Stimulated activated CD8-positive, alpha-beta memory T cell treated with anti-CD3 and anti-CD28 coated beads, Interleukin-4, amount 100 ng/mL, for 4 hours (primary cell): ENCODE measurements at places on chromosomes 12 and 14.

GRCh38 chr12:122858171-122858570 is 22.9 kb downstream of the HIP1R start:
- no peak for DNase-seq

DNA sequence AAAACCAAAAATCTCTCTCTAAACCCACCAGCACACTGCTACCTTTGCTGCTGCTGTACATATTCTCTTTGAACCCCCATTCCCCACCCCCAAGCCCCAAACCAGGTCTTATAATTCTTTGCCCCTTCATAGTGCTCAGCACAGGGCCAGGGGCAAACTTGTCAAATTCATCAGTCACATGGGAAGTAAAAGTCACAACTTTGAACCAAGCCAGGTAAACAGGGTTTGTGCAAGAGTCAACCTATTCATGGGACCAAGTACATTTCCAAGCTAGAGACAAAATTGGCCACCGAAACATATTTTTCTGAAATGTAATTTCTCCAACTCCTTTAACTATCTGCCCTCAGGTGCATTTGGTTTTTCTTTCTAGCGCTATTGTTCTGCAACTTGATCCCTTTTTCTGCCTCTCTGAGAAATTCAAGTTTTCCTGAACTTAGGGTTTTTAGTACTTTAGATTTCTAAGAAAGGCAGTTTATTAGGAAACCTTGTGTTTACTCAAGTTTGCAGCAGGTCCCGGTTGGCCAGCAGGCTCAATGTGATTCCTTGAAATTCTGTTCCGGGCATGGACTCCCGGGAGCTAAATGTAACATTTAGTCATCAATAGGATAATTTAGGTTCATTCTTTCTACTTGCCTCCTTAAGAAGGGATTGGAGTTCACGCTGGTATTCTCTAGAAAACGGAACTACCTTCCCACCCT is 230.5 kb downstream of the EFCAB11 start:
- no peak for DNase-seq

DNA sequence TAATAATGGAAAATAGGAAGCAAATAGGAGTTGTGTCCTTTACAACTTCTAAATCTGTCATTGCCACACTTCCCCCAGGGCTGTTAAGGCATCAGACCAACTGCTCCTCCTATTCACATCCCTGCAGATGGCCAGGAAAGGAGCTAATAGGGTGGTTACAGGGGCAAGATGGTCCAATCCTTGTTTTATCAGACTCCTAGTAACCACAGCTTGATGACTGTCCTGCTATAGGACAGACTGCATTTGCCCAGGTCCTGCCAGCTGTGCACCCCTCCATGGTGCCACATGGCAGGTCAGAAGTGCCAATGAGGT is 10.9 kb upstream of the KRT2 start:
- no peak for DNase-seq

GRCh38 chr12:23049180-23049579 is 424.2 kb downstream of the ETNK1 start:
- no peak for DNase-seq

- DNase-seq: no peak
Observed at GRCh38 chr12:10048526-10048925, 18.0 kb downstream of the CLEC9A start.

DNA sequence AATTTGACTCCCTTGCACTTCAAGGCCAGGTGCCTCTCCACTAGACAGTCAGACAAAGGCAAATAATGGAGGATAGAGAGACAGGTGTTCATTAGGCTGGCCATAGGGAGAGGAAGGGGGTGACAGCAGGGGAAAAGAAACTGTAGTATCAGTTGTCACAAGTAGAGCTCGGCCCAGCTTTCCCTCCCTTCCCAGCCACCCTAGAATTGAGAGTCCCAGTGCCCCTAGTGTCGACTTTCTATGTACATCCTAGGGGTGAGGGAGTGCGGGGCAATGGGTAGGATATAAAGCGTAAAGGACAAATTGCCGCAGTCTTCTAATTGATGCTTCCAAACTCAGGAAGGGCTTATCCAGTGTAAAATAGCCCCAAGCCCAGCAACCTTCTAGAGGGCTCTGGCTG is 39.0 kb downstream of the BAZ2A start:
- no peak for DNase-seq

DNA sequence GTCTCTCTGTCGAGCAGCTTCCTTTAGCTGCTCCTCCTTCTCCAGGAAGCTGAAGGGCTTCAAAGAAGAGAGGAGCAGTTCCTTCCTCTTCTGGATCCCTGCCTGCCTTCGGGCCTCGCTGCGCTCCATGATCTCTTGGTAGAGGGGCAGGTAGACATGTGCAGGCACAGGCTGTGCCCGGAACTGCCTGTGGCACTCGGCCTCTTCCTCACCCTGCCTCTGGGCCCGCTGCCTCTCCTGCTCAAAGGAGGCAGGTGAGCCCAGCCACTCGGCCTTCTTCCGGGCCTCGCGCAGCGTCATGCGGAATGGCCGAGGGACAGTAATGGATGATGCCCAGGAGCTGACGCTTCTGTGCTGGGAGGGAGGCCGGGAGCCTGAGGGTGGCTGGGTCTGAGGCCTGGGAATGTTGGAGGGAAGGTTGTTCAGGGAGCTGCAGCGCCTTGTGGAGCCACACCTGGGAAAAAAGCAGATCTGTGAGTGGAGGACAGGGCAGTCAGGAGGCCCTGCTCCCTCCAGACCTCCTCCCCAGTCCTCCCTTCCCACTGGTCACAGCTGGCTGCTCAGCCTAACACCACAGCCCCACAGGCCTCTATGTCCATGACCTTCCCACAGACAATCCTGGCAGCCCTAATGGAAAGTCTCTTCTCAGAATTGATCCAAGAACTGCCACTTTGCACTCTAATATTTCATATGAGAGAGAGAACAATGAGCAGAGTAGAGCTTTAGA is 5.3 kb downstream of the FAM161B start:
- DNase-seq: no peak

DNA sequence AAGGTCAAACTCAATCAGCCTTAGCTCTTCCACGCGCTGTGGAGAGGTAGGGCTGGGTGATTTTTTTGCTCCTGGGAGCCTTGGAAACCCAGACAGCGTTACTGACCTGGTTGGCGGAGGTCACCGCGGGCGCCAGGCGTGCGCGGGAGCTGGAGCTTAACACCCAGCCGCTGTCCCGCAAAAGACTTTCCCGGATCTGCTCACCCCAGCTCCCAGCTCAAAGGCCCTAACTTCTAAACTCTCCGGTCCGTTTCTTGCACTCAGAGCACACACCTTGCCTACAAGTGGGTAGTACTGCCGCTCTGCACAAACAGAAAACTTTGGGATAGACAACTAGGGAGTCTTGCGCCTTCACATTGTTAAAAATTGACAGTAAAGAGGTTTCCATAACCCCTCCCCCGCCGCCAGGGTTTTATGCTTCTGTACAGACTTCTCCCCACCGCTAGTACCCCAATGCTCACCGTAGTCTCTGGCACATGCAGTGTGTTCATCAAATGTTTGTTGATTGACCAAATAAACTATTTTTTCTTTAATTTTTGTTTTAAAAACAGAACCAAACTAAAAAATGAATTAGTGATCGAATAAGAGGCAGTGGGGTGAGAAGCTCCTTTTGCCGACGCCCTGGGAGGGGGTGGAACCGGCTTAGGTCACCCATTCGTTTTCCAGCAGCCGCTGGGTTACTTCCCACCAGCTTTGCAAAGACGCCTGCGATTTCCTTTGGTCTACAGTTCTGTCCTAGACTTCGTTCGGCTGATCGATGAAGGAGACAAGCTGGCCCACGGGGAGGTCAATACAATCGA is 12.7 kb upstream of the TBX3 start:
- no peak for DNase-seq

DNA sequence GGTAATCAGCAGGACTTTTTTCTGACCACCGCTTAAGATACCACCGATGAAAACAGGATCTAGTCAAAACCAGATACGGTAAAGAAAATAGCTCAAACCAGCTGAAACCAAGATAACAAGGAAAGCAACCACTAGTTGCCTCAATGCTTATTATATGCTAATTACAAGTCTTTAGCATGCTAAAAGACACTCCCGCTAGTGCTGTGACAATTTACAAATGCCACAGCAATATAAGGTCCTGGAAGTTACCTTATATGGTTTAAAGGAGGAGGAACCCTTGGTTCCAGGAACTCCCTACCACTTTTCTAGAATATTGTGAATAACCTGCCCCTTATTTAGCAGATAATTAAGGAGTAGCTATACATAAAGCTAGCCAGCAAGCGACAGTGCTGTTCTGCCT is 976.4 kb upstream of the SEL1L start:
- DNase-seq: no peak

DNA sequence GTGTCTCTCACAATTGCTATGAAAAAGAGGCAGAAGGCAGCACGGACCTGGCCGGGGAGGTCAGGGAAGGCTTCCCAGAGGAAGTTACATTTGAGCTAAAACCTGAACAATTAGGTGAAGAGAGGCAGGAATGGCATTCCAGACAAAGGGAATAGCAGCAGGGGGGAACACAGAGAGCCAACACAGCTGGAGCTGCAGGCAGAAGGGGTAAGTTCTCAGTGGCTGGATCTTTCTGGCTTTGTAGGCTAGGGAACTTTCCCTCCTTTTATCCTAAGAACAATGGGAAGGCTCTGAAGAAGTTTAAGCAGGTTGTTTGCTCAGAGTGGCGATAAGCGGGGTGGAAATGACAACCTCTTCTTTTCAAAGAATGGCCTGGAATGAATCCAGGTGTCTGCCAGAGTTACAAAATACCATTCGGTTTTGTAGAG is 100.0 kb downstream of the PRIMA1 start:
- DNase-seq: no peak

GRCh38 chr12:41585784-41586183 is 397.7 kb downstream of the PDZRN4 start:
- DNase-seq: no peak

GRCh38 chr12:20440408-20440807 is 72.1 kb downstream of the PDE3A start:
- DNase-seq: no peak

- no peak for DNase-seq
Observed at GRCh38 chr12:129190827-129191226, 337.5 kb downstream of the GLT1D1 start.

DNA sequence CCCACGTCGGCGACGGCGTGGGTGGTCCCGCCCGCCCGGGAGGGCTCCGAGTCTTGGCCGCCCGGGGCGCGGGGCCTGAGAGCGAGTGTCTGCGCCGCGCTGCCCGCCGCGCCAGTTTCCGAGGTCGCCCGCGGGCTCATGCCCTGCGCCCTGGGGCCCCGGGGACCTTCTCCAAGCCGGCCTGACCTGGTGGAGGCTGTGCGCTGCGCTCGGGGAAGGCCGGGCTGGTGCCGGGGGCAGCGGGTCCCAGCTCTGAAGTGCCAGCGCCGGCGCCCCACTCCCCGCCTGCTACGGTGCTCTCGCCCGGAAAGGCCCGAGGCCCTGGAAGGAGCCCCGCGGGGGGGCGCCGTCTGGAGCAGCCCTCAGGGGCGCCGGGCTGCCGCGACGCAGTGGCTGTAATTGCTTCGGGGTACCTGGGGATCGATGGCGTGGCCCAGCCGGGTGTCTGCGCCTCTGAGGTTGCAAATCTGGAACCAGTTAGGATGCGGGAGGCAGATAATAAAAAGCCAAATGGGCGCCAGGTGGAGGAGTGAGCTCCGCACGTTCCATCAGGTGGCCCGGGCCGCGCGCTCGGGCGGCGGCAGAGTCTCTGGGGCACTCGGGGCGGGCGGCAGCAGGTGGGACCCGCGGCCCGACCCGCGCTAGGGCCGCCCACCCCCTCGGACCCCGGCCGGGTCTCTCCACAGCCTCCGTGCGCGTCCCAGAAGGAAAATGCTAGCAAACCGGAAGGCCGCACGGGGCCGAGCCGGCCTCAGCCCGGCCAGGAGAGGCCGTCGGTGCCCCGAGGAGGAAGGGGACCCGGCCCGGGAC is 102.3 kb upstream of the DIO3 start:
- DNase-seq: no peak

- DNase-seq: no peak
Observed at GRCh38 chr14:102497998-102498677, 11.4 kb downstream of the ANKRD9 start.

DNA sequence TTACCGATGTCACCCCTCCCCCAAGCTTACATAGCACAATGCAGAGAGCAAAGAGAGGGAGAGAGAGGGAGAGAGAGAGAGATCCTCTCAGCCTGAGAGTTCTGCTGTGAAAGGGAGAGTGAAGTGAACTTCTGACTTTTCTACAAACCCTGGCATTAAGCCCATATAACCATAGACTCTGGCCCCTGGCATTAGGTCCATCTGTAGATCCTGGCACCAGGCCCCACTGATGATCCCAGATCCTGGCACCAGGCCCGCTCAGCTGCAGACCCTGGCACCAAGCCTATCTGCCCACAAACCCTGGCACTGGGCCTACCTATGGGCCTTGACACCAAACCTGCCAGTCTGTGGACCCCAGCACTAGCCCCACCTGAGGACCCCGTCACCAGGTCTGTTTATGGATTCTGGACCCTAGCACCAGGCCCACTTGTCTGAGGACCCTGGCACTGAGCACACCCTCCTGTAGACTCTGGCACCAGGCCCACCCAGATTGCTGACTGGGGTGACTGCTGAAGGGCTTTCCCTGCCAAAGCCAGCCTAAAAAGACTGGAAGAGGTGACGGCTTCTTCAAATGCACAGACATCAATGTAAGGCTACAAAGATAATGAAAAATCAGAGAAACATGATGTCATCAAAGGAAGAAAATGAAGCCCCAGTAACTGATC is 14.5 kb upstream of the KRT83 start:
- DNase-seq: no peak

GRCh38 chr12:3150931-3151835 is 74.0 kb downstream of the TSPAN9 start:
- DNase-seq: no peak

DNA sequence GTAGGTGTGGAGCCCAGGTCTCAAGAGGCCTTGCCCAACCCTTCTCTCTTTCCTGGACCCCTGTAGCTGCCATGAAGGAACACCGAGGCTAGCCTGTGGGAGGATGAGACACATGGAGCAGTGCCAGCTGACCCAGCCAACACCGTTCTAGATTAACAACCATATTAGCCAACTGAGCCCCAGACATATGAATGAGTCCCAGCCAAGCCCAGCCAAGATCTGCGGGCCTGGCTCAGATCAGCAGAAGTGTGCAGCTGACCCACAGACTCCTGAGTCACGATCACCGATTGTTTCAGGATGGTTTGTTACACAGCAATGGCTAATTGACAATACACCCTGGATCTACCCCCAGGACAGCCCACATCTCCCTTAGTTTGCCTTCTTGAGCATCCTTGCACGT is 82.1 kb downstream of the NTF3 start:
- no peak for DNase-seq

DNA sequence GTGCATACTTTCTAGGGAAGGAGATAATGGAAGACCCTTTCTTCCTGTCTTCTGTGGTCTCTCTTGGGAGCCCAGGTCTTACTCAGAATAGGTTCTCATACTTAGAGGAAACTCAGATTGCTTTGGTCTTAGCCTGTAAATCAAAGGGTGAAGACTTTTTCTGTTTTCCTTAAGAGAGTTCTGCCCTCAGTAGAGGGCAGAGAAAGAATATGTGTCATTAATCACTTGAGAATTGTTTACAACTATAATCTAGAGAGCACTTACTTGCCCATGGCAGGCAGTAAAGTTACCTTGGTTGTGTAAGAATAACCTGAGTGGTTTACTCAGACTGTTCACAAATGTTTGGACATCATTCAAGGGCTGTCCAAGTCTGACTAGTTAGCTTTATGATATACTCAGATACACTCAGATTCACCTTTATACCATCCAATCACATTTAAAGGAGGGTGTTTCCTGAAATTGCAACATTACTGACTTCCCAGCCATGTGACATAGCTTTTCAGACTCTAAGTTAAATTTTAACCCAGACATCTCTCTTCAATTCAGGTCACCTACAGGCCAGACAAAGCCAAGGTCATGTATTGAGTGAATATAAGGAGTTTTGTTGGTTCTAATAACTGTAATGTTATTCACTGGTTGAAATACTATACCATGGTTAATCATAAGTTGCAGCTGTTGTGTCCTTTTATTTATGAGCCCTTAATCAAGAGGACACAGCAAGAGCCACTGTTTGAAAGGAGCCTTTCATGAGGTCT is 372.2 kb downstream of the RAD51B start:
- no peak for DNase-seq
